ENCODE measurements at places on chromosomes 4 and X.

DNA sequence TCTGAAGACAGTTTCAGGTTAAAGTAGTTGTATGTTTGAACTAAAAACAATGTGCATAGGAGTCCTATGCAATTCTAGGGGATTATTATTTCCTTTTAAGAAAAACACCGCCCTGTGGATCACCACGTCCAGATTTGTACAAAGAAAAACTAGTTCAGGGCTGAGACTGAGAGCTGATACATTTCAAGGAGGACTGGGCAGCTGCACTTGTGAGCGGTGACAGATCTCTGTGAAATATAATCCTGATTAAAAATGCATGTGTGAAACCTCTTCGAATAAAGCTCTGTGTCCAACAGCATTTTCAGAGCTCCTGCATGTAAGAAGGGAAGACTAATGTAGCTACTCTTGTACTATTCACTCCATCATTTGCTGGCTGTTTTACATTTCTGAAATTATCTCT is 365.8 kb upstream of the PITX2 start:
- DNase-seq = no peak

- no peak for DNase-seq
Observed at GRCh38 chr4:17639136-17639535, 24.7 kb downstream of the MED28 start.

DNA sequence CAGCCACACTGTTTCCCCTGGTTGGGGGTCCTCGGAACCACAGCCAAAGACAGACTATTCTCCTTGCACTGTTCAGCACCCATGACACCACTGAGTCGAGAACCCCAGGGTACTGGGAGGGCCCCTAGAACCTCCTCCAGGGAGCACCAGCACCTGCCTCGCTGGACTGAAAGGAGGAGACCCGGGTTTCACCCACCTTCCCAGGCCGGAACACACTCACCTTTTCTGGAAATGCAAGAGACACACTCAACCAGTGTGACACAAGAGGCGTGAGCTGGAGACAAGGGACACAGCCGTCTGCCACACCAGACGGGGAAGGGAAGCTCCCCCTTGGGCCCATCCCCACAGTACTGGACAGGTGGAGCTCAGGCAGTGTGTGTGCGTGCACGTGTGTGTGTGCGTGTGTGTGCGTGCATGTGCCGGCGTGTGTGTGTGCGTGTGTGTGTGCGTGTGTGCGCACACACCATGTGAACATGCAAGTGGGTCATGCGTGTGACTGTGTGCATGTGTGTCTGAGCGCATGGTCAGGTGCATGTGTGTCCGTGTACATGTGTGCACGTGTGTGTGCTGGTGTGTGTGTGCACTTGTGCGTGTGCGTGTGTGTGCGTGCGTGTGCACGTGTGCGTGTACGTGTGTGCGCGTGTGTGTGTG is 128.8 kb upstream of the NKX1-1 start:
- DNase-seq = no peak

GRCh38 chrX:152641996-152642395 is 4.3 kb downstream of the GABRQ start:
- DNase-seq = no peak

DNA sequence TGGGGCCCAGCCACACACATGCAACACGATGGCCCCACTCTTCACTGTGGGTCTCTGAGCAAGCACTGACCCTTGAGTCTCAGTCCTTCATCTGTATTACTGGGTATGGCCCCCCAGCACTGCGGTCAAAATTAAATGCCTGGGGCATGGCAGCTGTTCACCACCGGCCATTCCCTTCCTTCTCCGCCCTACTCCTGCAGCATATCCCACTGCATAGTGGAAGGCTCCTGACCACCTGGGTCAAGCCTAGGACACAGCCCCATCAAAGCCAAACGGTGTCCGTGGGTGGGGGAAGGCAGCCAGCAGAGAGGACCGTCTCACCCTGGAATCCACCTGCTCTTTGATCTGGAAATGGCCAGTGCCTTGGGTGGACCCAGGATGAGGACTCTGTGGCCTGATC is 30.7 kb downstream of the PPP2R2C start:
- no peak for DNase-seq

DNA sequence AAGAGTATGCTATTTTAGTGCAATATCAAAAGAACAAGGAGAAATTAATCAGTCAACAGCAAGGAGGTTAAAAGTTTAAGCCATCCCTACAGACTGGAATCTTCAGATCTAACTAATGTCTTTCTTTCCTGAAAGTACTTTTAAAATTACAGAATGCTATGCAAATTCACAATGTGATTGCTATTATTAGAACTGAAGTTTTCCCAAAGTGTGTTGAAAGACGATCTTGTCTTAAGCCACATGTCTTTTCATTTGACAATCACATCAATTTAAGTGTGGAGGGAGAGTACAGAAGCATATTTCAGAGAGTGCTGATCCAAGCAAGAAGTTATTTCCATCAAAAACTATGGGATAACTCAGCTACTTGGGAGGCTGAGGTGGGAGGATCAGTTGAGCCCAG is 64.7 kb upstream of the TNIP3 start:
- DNase-seq = no peak

GRCh38 chr4:83865417-83866150 is 329.7 kb downstream of the GPAT3 start:
- DNase-seq = no peak

DNA sequence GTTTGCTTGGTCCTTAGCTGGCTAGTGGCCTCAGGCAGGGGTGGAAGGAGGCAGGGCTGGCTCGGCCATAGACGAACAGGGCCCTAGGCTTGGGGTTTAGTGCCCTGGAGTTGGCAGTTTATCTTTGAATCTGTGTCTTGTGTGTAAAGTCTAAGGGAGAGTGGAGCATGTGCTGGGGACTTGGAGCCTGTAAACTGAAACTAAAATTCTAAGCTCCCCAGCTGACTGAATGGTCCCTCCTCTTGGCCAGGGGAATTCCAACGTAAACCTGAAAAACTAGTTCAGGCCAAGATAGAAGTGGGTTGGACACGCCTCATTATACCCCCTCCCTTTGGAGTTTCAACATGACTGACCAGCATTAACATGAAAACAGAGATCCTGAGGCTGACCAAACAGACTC is 46.1 kb upstream of the GPR78 start:
- peak; percentile 70 for DNase-seq

DNA sequence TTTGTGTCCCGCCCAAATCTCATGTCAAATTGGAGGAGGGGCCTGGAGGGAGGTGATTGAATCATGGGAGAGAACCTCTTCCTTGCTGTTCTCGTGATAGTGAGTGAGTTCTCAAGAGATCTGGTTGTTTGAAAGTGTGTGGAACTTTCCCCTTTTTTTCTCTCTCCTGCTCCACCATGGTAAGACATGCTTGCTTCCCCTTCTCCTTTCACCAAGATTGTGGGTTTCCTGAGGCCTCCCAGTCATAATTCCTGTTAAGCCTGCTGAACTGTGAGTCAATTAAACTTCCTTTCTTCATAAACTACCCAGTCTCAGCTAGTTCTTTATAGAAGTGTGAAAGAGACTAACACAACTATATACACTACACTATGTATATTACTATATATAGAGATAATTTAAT is 697.8 kb upstream of the HS3ST1 start:
- DNase-seq = no peak

GRCh38 chr4:87388901-87389300 is 2.1 kb downstream of the HSD17B11 start:
- no peak for DNase-seq

DNA sequence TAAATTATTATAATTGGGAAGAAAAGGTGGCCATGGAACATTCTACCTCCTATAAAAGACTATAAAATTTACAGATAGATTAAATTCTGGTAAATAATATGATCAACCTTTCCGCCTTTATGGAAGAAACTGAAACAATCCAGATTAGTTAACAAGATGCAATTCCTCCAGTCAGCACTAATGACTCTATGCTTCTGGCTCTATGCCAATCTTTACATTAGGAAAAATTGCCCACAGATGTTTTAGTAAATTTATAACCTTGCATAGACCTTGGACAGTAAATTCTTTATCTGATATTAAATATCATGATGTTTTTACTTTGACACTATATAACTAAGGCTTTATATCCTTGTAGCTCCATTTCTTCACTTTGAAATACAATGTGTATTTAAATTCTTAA is 2302.5 kb downstream of the ARAP2 start:
- DNase-seq = no peak

DNA sequence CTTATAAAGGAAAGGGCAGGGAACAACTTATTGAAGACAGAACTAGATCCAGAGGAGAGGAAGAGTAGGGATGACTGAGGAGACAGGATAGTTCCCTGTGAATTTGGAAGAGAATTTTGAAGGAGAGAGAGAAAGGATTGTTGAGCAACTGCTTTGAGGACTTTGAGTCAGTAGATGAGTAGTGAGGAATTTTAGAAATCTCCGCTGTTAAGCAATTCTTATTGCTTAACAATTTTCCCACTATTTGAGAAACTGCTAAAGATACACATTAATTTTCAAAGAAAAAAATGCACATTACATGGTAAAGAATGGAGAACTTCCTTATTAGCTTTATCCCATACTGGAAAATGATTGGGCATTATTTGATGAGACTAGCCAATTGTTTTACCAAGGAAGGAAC is 116.3 kb upstream of the NRK start:
- no peak for DNase-seq

- no peak for DNase-seq
Observed at GRCh38 chr4:36168127-36168878, 76.0 kb downstream of the ARAP2 start.

DNA sequence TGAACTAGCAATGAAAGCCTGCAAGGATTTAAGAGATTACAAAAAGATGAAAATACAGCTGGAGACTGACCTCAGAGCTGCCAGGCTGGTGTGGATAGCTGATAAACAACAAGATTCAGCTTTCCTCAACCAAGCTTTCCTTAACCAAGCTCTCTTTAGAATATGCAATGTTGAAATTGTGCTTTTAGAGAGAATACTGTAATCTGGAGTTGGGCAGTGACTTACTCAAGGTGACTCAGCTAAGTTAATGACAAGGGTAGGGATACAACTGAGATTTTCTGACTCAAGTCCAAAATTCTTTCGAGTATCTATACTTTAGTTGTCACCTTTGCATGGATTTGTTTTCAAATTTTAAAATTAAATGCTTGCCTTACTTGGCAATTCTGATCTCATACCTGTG is 98.0 kb downstream of the AMMECR1 start:
- DNase-seq = no peak

GRCh38 chr4:7312691-7313090 is 120.4 kb downstream of the SORCS2 start:
- DNase-seq = no peak

DNA sequence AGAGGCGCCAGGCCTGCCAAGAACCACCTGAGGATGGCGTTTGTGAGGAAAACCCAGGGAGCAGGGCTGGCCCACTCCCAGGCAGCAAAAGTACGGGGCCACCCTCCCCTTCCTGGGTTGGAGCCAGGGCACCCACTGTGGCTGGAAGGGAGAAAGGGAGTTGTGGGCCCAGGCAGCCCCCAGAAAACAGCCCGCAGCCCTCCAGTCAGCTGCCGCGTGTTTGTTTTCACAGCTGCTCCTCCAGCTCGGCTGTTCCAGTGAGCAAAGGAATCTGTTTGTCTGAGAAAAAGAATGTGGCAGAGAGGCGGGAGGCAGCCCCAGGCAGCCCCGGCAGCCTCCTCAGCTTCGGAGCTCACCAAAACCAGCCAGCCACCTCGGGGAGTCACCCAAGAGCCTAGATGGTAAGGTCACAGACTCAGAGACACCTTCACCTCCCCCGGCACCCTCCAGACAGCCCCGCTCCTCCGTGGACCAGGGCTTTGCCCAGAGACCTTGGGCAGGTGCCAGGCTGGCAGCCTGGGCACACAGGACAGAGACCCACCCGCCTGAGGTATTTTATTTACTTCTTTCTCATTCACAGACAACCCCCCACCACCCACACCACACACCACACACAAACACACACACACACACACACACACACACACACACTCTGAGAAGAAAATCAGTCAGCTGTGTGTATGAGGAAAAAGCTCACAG is 338.1 kb downstream of the BCOR start:
- no peak for DNase-seq

DNA sequence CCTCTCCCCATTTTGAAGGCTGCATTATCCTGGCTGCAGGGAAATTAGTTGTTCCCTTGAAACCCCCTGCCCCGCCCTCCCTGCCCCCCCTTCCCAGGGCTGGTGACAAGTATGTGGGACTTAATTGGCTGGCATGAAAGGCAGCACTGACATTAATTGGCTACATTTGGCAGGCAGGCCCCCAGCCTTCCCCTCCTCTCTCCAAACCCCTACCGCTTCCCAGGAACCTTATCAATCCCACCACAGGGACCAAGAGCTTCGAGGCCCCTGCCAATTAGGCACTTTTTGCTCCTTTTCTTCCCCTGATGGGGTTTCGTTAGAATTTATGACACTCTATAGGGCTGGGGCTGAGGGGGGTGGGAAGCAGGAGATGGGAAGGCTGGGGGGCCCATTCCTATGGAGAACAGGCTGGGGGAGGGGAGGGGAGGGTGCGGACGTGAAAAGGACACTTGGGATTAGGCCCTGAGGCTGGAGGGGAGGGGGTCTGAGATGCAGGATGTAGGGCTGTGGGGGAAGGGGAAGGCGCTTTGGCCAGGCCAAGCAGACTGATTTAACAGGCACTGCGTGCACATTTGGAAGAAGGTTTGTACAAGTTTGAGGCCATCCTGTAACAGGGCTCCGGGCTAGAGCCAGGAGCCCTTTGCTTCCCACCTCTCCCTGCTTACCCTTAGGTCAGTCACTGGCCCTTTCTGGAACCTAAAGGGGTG is 52.2 kb downstream of the EFNB1 start:
- no peak for DNase-seq

DNA sequence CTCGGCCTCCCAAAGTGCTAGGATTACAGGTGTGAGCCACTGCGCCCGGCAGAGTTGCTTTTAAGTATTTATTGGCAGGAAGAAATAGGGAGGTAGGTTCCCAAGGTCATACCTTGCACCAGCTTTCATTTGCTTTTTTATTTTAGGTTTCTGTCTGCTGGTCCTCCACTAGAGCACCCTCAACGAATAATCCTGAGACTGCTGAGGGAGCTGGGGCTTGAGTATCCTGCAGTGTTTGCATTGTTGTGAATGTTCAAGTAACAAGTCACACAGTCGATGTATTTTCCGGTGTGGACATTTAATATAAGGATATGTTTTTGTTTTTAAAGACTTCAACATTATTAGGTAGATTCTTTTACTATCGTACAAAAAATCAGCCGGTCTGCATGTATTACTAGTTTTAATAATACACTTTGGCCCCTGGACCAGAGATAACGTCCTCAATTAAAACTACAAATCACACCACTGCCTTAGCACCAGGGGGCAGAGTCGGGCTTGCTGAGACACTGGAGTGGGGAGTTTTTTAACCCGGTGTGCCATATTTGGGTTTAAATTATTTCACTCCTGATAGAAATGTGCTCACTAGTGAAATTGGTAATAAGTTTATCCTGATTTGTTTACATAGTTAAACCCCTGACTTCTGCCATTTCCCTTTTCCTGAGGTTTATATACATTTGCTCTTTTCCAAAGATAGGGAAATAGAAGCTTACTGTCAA is 11.6 kb downstream of the SMIM20 start:
- DNase-seq = peak; percentile 60

All from GM13977 (cell line).